HAP-1 (cell line): ENCODE measurements at places on chromosomes 13 and 19.
A peak's percentile ranks its signal among the peaks of the same experiment; 100 is the strongest.

GRCh38 chr19:15038294-15038693, 11.0 kb upstream of the CASP14 start:
- no peak for DNase-seq

- no peak for DNase-seq
These were observed 1442.6 kb downstream of the SLITRK5 start for GRCh38 chr13:89113744-89114143.

- DNase-seq = no peak
These were observed 140.7 kb downstream of the KCTD12 start for GRCh38 chr13:76745261-76746200.

DNA sequence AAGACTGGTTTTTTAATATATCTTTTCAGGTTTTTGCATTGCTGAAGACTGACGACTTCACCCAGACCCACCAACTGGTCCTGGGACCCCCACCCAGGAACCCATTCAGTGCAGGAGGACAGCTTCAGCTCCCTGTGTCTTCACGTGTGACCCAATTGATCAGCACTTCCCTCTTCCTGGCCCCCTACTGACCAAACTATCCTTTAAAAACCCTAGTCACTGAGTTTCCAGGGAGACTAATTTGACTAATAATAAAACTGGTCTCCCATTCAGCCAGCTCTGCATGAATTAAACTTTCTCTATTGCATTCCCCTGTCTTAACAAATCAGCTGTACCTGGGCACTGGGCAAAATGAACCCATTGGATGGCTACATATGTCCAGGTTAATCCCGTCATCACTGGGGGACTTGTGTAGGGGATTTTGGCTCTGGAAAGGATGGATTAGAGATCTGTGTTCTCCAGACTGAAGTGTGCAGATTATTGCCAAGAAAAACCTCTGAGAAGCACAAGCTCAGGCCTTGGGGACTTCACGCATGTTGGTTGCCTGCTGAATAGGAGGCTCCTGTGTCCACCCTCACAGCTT, 16.3 kb upstream of the PARP4 start:
- no peak for DNase-seq

DNA sequence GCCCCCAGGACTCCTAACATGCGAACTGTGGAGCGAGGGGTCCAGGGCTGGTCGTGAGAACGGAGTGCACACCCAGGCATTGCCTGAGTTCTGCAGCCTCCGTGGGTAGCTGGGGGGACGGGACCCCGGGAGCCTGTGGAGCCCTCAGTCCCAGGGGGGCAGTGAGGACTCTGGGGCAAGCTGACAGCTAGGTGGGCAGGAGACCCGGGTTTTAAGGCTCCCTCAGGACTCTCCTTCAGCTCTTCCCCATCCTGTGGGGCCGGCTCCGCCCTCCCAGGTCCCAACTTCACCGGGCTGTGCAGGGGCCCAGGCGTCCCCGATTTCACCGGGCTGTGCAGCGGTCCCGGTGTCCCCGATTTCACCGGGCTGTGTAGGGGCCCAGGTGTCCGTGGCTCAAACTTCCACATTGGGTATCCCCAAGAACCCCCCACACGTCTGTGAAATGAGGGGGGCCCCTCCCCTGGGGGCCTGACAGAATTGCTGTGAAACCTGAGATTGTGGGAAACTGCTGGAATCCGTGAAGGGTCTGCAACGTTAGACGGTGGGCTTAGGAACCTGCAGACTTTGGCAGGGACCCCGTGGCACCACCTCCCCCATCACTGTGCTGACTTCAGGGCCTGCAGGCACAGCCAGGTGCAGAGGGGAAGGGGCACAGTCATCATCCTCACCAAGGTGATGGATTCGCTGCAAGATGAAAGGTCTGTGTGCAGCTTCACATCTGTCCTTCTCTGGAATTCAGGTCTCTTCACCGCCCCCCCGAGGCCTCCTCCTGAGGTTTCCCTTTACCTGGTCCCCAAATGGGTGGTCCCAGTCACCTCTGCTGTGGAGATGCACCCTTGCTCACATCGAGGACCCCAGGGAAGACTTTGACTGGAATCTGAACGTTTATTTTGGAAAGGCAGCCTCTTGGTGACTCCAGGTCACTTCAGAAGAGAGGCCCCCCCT, 73.2 kb upstream of the MCF2L start:
- DNase-seq = no peak

DNA sequence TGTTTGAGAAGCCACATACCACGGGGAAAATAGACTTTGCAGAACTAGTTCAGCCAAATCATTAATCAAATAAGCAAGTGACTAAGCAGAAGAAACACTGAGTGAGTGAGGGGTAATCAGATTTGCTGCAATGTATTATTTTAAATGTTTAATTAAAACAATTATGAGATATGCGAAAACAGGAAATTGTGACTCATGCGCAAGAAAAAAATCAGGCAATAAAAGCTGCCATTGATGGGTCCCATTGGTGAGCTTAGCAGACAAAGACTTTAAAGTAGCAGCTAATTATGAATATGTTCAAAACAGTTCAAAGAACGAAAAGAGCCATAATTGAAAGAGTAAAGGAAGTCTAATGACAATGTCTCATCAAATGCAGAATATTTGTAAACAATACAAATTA, 644.1 kb downstream of the GPC5 start:
- no peak for DNase-seq

DNA sequence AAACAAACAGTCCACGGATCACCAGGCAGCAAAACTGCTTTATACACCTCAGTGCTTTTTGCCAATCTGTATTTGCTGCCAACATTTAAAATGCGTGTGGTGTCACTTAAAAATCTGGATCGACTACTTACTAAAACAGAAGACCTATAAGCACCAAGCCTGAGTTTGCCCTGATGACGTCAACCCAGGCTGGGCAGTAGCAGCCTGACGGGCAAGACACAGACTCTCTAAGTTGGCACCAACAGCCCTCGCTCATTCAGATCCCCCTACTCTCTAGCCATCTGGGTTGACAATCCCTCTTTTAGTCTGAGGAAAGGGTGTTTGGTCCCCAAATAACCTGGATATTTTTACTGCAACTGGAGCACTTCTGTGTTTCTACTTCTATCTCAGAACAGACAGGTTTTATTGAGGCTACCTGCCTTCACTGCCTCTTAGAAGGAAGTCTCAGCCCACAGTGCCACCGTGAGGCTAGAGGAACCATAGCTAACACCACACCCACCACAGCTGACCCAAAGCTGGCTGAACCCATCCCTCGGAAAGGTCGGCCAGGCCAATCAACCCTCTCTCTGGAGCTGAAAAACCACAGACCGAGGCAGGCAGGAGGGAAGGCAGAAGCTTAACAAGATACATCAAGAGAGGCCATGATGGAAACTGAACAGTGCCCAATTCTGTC, 6.9 kb downstream of the SUGP2 start:
- no peak for DNase-seq

DNA sequence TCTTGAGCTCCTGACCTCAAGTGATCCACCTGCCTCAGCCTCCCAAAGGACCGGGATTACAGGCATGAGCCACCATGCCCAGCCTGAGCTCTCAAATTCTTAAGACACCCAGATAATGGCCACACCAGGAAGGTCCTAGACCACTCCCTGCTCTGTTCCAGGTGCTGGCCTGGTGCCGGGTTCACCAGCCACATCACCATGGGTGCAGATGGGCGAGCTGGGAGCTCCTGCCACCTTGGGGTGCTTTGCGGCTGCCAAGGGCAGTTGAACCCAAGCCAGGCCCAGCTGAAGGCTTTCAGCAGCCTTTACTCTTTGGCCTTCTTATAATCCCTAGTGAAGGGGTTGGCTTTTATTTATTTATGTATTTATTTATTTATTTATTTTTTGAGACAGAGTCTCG, 4.9 kb downstream of the HPN start:
- DNase-seq = no peak

DNA sequence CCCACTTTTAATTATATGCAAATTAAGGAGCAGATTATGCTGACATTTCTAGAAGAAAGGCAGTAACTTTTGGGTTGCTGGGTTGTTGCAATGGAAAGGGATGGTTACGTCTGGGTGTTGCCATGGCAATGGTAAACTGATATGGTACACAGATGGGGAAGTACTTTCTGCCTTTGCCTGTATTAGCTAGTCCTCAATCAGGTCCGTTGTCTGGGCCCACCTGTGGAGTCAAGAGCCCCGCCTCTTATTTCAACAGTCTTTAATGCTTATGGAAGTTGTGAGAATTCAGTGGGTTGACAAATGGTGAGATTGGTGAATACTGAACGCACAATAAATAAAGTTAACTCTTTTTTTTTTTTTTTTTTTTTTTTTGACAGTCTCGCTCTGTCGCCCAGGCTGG, 30.6 kb upstream of the DPP9 start:
- DNase-seq = no peak

GRCh38 chr13:73967397-73968165, 166.6 kb downstream of the KLF12 start:
- no peak for DNase-seq

- DNase-seq = peak; percentile 40
These were observed 4.9 kb upstream of the SMIM17 start for GRCh38 chr19:56637976-56638555.

GRCh38 chr19:29872224-29872731, 60.5 kb downstream of the CCNE1 start:
- DNase-seq = no peak

DNA sequence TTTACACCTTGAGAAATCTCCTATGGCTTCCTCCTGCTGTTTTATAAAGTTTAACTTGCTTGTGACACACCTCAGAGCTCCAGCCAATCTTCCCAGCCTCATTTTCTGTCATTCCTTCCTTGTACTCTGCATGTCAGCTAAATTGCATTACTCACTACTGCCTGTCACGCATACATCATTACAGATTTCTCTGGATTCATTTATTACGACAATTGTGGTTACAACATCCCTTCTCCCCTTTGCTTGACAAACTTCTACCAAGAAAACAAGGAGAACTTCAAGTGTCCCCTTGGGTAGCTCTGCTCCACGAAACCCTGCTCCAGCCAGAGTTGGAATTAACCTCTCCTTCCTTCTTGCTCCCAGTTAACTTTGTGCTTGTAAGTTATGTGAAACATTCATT, 22.0 kb upstream of the GPR18 start:
- DNase-seq = no peak

DNA sequence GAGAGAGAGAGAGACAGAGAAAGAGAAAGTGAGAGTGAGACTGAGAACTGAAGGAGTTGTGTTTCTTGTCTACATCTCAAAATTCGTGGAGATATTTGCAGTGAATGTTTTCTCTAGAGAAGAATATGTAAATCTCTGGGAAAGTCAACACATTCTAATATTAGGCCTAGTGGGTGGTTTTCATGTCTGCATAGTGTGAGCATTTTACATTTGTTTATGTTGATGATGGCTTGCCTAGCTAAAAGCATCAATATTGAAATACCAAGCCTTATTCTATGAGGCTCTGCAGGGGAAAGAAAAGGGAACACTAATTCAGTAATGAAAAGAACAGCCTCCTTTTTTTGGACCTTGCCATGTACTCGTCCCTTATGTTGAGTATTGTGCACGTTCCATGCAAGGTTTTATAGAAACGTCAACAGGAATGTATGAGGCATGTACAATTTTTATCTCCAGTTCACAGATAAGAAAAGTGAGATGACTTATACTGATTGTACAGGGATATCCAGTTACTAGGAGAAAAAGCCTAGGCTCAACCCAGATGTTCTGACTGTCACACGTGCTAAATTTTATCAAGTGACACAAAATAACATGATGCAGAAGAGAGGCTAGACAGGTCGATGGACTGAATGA, 1288.9 kb upstream of the SLC10A2 start:
- no peak for DNase-seq

DNA sequence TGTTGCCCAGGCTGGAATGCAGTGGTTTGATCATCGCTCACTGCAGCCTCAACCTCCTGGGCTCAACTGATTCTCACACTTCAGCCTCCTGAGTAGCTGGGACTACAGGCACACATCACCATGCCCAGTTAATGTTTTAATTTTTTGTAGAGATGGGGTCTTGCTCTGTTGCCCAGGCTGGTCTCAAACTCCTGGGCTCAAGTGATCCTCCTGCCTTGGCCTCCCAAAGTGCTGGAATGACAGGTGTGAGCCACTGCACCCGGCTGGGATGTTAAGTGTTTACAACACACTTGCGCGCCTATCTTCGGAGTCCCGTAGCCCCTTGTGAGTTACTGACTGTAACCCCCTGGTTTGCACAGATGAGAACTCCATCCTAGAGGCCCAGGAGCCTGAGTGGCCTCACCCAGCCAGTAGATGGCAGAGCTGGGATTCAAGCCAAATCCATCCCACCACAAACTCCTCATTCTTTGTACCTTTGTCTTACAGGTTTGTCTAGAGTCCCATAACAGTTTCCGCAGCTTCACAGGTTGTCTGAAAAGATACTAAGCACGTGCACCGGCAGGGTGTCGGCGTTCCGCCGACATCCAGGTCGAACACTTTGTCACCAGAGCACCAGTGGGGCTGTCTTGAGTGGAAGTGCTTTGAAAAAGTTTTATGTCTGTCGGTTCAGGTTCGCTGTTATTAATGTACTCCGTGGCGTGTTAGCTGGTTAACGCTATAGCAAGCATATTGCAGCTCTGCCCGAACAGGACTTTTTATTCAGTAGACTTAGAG, 14.7 kb downstream of the MAG start:
- DNase-seq = no peak

DNA sequence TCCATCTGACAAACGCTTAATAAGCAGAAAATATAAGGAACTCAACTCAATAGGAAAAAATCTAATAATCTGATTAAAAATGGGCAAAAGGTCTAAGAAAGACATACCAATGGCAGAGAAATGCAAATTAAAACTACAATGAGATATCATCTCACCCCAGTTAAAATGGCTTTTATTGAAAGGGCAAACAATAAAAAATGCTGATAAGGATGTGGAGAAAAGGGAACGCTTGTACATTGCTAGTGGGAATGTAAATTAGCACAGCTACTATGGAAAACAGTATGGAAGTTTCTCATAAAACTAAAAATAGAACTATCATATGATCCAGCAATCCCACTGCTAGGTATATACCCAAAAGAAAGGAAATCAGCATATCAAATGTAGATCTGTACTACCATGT, 508.8 kb upstream of the GPC6 start:
- DNase-seq = no peak

GRCh38 chr19:54047616-54048015, 16.1 kb downstream of the VSTM1 start:
- no peak for DNase-seq

- no peak for DNase-seq
These were observed 333.2 kb upstream of the ZNF507 start for GRCh38 chr19:32012206-32012605.

- DNase-seq = no peak
These were observed 3.2 kb upstream of the LGALS13 start for GRCh38 chr19:39599116-39599515.

DNA sequence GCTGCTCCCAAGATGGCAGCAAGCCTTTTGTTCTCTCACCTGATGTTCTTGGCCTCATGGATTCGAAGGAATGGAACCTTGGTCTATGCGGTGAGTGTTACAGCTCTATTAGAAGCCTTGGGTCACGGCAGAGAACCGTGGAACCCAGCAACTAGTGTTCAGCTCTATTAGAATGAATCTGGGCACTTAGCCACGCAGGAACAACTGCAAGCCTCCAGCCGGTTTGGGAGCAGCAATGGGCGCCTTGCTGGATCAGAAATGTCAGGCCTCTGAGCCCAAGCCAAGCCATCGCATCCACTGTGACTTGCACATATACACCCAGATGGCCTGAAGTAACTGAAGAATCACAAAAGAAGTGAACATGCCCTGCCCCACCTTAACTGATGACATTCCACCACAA, 1100.7 kb upstream of the PRR20A start:
- no peak for DNase-seq
